H9 (cell line): ENCODE measurements at places on chromosomes 7 and 10.

DNA sequence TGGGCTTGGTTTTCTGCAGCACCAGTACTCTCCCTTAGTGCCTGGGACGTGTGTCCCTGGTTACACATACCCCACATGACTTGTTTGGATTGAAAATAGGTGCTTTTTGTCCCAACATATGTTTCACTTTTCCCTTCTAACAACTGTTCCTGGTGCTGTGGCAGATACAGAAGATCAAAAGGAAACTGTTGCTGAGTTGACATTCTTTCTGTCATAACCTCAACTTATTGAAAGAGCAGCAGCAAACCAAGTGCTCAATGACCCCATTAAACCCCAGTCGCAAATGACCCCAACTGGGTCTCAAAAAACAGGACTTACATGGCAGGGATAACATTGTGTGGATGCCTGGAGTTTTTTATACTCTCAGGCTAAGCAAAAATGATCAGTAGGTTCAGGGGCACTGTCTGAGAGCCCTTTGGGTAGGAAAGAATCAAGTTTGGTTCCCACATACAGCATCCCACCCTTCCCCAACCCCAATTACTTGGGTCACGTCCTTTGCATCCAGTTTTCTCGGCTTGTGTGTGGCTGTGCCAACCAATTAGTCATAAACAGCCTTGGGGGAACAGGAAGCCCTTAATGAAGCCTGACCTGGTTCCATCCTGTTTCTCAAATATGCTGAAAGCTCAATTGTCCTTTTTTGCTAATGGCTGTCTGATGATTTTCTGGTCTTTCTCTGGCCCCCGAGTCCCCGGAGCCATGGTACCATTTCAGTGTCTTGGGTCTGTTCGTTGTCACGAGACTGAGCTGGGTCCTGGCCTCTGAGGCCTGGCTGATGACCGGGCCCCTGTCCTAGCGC is 4.9 kb downstream of the HKDC1 start:
- DNase-seq = no peak

DNA sequence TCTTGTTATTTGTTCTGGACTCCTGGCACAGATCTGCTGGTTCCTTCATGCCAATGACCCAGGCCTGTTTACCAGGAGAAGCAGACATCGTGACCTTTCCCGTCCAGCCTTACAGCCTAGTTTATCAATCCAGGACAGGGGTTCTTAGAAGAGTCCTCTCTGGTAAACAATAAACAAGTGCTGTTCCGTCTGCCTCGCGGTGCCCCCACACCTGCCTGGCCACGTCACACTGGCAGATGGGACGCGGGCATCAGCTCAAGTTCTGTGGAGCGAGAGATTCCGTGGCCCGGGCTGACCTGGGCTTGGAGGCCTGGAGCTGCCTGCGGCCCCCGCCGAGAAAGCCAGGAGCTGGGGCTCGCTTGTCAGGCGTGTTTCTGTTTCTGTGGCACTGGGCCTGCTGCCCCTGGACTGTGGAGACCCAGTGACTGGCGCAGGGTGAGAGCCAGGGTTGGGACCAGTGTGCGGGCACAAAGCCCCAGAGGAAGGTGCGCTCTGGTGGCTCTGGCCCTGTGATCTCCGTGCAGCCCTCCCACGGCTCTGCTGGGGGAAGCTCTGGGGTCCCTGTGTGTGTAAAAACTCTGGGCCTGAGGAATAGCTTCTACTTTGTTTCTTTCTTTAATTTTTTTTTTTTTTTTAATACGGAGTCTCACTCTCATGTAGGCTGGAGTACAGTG is 28.4 kb upstream of the PFKFB3 start:
- no peak for DNase-seq

DNA sequence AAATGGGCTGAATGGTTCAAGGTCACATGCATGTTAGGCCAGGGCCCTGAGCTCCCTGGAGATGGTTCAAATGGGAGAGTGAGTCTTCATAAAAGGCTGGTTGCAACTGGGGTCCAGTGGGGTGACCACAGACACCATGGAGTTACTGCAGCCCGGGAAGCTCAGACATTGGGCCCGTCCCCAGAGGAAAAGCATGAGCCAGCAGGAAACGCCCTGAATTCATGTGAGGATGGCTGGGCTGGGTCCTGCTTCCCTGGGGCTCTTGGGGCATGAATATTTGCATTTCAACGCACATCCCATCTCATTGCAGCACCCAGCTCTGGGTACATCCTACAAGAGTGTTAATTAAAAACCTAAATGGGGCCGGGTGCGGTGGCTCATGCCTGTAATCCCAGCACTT is 549.0 kb downstream of the TCERG1L start:
- DNase-seq = no peak

GRCh38 chr10:102113956-102114857 is 6.0 kb downstream of the LDB1 start:
- DNase-seq = peak; percentile 38

- DNase-seq = no peak
Measured at GRCh38 chr10:61857746-61858145, 43.8 kb upstream of the ARID5B start.

DNA sequence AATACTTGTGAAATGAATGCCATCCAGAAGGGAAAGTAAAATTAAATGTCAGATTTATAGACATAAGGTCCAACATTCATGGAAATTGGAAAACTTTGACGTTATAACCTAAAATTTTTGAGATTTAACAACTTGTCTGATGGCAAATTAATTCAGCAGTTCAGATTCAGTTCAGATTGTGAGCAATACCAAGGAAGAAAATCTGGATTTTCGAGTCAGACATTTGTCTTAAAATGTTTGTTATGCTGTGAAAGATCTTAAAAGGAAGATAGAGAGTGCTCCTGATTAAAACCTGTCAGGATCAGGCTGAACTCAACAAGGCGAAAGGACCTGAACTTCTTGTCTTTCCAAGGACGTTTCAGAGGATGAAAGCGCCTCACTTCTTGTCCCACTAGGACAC is 320.9 kb downstream of the PAXIP1 start:
- DNase-seq = no peak

- DNase-seq = no peak
Measured at GRCh38 chr7:101673951-101674350, 44.9 kb upstream of the MYL10 start.

DNA sequence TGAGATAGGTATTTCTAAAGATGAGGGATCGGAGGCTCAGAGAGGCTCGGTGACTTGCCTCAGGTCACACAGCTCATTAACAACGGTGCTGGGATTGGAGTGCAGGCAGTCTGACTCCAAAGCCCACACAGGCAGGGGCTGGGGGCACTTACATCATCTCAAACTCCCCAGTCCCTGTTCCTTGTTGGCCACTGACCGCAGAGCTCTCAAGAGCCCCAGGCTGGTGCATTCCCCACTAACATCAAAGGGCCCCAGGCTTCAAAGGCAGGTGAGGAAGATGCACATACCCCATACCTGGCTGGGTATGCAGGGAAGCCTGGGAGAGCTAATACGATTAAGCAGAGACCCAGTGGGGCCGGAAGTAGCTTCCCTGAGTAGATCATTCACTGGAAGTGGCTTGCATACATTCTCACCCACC is 13.7 kb upstream of the NODAL start:
- DNase-seq = peak; percentile 97

DNA sequence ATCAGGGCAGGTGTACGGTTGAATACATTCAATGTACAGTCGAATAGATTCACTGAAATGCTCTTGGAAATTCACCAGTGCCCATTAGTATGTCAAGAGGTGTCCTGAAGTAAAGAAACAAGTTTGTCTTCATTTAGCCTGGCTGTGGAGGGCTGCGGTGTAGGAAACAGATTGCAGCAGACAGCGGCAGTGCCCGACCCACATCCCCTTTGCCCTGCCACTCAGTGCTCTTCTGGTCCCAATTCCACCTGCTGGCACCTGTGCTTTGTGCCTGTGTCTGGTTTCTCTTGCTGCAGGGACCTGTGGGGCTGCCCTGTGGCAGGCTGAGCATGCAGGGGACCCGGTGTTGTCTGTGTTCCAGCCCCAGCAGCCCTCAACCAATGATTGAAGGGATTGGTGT is 183.7 kb downstream of the RPS24 start:
- no peak for DNase-seq

DNA sequence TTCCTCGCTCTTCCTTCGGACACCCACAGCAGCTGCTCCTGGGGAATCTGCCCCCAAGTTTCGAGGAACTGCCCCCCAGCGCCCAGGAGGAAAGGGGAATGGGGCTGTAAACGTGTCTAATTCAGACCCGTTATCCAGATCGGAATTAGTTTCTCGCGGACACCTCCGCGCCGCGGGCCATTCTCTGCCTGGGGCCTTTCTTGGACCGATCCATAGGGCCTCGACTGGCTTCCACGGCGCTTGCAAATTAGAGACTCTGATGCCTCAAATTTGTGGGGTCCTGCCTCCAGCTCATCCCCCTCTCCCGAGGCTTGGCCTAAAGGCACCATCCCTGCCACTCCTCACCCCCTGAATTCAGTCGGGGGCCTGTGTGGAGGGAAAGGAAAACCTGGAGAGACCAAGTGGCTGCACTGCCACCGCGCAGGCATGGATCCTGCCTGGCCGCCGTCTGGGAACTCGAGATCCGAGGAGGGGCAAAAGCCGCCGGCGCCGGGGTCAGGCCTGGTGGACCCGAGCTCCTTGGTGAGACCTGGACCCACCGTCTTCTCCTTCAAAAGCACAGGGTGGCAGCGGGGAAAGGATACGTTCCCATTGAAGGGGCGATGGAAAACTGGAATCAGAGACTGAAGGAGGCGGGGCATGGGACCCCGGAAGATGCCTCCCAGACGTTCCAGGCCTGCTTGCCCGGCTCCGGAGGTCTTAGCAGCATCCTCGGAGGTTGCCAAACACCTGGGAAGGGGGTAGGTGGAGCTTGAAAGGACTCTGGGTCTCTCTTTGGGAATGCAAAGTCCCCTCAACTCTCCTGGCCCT is 13.7 kb downstream of the LBX1 start:
- DNase-seq = no peak

GRCh38 chr7:131328377-131329175 is 900 bp downstream of the MKLN1 start:
- DNase-seq = no peak
